Placental pericyte (primary cell): ENCODE measurements at places on chromosomes 5 and 9. TPM values are rescaled to one million over a fixed set of nuclear protein-coding genes. Genes with fewer than 3 reads are reported as not detected.

Gene EFNA5
- total RNA-seq, result 0.66 and 7.3 TPM in 2 replicates

Gene DIRAS2
- 0.14 and 0.22 TPM in 2 replicates for total RNA-seq

Gene OR2Y1
- not detected in 2 replicates for total RNA-seq

Gene RNF130
- 8.9 and 9.2 TPM in 2 replicates for total RNA-seq

Gene FAM153A
- total RNA-seq, result not detected in 2 replicates

Gene WASHC1
- total RNA-seq, result 4.9 and 5.3 TPM in 2 replicates

Gene SLC45A2
- total RNA-seq, result under 0.01 TPM in 1 of 2 replicates, not detected in the other

Gene ADAMTS13
- 0.57 and 0.88 TPM in 2 replicates for total RNA-seq

Gene TRIM32
- 24.1 and 34.1 TPM in 2 replicates for total RNA-seq

Gene CAMK2A
- 2.0 and 2.4 TPM in 2 replicates for total RNA-seq

Gene LHX3
- not detected in 2 replicates for total RNA-seq

Gene FBXL7
- 3.1 and 9.2 TPM in 2 replicates for total RNA-seq

Gene PCDHGB1
- 1.8 and 1.9 TPM in 2 replicates for total RNA-seq

Gene MELK
- total RNA-seq, result 4.4 and 57.0 TPM in 2 replicates

Gene IL3
- total RNA-seq, result not detected in 2 replicates

Gene CAVIN4
- 0.66 and 3.7 TPM in 2 replicates for total RNA-seq

Gene LAMC3
- total RNA-seq, result 0.44 and 2.1 TPM in 2 replicates

Gene DBH
- total RNA-seq, result not detected in 2 replicates

Gene CRB2
- under 0.01 and 9.0 TPM in 2 replicates for total RNA-seq

Gene SPATA31D4
- not detected in 2 replicates for total RNA-seq

Gene PCDHB16
- total RNA-seq, result under 0.01 and 0.14 TPM in 2 replicates

Gene HBEGF
- total RNA-seq, result 7.2 and 47.5 TPM in 2 replicates

Gene SLC44A1
- 14.0 and 50.1 TPM in 2 replicates for total RNA-seq

Gene HTR4
- total RNA-seq, result not detected in 2 replicates

Gene EIF4E1B
- not detected in 2 replicates for total RNA-seq

Gene PCDHAC1
- total RNA-seq, result under 0.01 TPM in 1 of 2 replicates, not detected in the other

Gene IRX2
- total RNA-seq, result 1.0 TPM in 1 of 2 replicates, not detected in the other

Gene ANXA2R
- total RNA-seq, result 2.0 and 3.4 TPM in 2 replicates

Gene ZNF474
- total RNA-seq, result 0.22 and 0.57 TPM in 2 replicates

Gene NUDT2
- 27.8 and 31.1 TPM in 2 replicates for total RNA-seq
